GM23248 (cell line): ENCODE measurements at places on chromosomes 1 and 21. TPM values are rescaled to one million over a fixed set of nuclear protein-coding genes. Genes with fewer than 3 reads are reported as not detected.

The IL19 gene
- total RNA-seq: not detected in 2 replicates

The BARHL2 gene
- total RNA-seq: not detected in 2 replicates

The AVPR1B gene
- total RNA-seq: not detected in 2 replicates

The SLC45A1 gene
- total RNA-seq: 0.25 and 0.97 TPM in 2 replicates

GRCh38 chr1:81699234-81699633 lies 101.5 kb upstream of the ADGRL2 start:
- peak; percentile 85 for DNase-seq

- DNase-seq: no peak
These were observed 56.9 kb downstream of the PCBP3 start for GRCh38 chr21:45700461-45700860.

- peak; percentile 39 for DNase-seq
These were observed 11.4 kb upstream of the MTARC1 start for GRCh38 chr1:220775240-220775853.

DNA sequence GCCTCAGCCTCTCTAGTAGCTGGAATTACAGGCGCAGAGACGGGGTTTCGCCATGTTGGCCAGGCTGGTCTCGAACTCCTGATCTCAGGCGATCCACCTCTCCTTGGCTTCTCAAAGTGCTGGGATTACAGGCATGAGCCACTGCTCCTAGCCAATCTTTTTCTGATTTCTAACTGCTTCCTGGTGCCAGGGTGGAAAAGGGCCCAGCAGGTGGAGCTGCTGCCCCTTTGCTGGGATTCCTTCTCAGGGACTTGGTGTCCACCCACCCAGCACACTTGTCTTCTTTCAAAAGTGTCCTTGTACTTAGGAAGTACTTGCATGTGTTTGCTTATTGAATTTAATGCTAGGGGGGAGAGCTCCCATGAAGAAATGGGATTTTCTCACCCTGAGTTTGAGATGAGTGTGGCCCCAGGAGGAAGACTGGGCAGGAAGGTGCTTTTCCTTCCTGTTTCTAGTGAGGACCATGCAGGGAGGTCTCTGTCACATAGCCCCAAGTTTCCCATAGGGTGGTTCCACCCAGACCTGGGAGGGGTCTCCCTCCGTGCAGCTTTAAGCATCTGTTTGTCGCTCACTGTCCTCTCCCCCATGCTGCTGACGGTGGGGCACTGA lies 14.2 kb downstream of the UTP11 start:
- DNase-seq: peak; percentile 70

The SLC30A10 gene
- total RNA-seq: not detected in 2 replicates

DNA sequence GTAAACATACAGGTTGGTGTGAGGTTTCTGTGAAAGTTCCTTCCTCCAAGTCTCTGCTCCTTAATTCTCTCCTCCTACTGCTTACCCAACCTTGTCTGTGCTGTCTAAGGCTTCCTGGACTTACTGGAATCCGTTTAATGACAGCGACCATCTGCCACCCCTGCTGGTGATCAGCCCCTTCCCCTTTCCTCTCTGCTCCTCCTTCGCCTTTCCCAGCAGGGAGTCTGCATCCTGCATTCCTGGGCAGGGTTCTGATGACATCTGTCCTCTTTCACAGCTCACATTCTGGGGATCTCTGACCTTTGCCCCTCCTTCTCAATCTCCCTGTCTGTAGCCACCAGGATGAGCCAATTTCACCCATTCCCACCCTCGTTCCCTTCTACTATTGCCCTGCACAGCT lies 66.5 kb downstream of the KIRREL1 start:
- no peak for DNase-seq

The ERICH3 gene
- not detected in 2 replicates for total RNA-seq

GRCh38 chr21:44931137-44931500 lies 8.7 kb upstream of the SLX9 start:
- peak; percentile 75 for DNase-seq

The SLAMF6 gene
- total RNA-seq: not detected in 2 replicates

- no peak for DNase-seq
These were observed 68.9 kb downstream of the LRRC8C start for GRCh38 chr1:89701746-89702241.

The QSOX1 gene
- total RNA-seq: 519 and 540 TPM in 2 replicates

The TMEM82 gene
- not detected in 2 replicates for total RNA-seq

DNA sequence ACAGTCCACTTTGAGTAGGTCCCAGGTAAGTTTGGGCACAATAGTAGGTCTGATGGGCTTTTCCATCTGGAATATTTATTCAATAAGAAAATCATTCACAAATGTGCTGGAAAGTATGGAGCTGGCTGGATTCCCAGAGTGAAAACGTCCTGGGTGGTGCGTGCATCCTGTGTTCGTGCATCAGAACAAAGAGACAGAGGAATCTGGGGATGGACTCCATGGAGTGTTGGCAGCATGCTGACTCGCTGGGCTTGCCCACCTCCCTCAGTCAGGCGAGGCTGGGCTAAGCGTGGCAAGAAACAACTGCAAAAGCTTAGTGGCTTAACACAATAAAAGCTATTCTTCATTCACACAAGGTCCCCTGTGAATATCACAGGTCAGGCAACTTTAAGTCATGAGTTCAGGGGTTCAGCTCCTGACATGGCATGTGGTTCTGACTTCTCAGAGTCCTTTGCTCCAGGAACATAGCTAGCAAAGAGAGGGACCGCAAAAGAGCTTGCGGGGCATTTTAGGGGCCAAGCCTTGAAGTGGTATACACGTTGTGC lies 151.6 kb upstream of the ZNF644 start:
- DNase-seq: no peak

- peak; percentile 34 for DNase-seq
These were observed 14.9 kb upstream of the PAQR7 start for GRCh38 chr1:25890239-25891034.

DNA sequence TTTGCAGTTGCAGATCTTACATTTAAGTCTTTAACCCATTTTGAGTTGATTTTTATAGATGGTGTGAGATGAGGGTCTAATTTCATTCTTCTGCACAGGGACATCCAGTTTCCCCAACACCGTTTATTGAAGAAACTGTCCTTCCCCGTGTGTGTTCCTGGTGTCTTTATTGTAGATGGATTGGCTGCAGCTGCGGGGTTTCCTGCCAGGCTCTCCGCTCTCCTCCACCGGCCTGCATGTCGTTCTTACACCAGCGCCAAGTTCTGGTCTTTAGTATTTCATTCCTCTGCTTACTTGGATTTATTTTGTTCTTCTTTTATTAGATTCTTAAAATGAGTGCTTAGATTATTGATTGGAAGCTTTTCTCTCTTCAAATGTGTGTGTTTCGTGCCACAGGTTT lies 98.9 kb upstream of the COL6A1 start:
- no peak for DNase-seq

GRCh38 chr1:71623888-71624287 lies 543.1 kb upstream of the ZRANB2 start:
- no peak for DNase-seq

The PEX11B gene
- 32.2 and 34.5 TPM in 2 replicates for total RNA-seq

GRCh38 chr1:91031081-91031480 lies 9.2 kb upstream of the ZNF644 start:
- DNase-seq: no peak

GRCh38 chr1:168552961-168553360 lies 9.2 kb upstream of the XCL2 start:
- DNase-seq: no peak

The ATP5PF gene
- total RNA-seq: 59.3 and 86.0 TPM in 2 replicates

The ZBTB18 gene
- 9.2 and 10.0 TPM in 2 replicates for total RNA-seq

GRCh38 chr1:11766429-11766776 lies 4.4 kb downstream of the C1orf167 start:
- no peak for DNase-seq

The TNNT2 gene
- total RNA-seq: not detected in 2 replicates

- DNase-seq: no peak
These were observed 20.6 kb downstream of the GPR3 start for GRCh38 chr1:27413004-27413403.

The SSX2IP gene
- total RNA-seq: 15.3 and 15.7 TPM in 2 replicates

DNA sequence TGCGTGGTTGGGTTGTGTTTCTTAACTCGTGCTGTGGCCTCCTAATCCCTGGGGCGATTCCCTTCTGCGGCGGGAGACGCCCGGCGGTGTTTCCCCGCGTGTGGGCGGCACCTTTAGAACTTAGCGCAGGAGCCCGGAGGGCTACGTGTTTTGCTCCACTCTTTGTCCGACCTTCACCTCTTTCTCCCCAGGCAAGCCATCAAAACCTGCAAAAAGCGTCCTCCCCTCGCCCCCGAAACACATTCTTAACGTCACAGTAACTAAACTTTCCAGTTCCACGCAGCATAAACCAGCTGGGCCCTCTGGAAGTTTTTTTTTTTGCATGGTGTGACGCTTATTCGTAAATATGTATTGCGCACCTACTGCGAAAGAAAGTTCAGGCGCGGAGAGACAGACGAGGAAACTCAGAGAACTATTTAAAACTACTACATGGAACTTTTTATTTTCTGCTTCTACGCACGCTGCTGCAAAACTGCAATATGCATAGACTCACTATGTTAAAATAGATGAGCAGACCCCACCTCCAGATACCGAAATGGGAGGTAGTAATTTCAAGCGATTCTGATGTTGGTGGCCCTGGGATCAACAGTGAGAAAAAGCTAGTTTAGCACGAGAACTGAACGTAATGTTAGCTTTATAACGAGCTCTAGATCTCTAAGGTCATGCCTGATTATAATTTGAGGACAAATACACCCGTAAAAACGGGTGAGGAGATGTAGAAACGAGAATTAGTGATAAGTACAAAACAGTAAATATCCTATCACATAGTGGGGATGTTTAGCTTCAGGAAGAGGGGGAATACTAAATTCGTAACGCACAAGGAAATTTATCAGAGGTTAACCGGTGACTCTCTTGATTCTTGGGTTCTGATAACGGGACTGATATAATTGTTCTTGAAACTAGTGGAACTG lies 920 bp downstream of the MTR start:
- DNase-seq: peak; percentile 83

DNA sequence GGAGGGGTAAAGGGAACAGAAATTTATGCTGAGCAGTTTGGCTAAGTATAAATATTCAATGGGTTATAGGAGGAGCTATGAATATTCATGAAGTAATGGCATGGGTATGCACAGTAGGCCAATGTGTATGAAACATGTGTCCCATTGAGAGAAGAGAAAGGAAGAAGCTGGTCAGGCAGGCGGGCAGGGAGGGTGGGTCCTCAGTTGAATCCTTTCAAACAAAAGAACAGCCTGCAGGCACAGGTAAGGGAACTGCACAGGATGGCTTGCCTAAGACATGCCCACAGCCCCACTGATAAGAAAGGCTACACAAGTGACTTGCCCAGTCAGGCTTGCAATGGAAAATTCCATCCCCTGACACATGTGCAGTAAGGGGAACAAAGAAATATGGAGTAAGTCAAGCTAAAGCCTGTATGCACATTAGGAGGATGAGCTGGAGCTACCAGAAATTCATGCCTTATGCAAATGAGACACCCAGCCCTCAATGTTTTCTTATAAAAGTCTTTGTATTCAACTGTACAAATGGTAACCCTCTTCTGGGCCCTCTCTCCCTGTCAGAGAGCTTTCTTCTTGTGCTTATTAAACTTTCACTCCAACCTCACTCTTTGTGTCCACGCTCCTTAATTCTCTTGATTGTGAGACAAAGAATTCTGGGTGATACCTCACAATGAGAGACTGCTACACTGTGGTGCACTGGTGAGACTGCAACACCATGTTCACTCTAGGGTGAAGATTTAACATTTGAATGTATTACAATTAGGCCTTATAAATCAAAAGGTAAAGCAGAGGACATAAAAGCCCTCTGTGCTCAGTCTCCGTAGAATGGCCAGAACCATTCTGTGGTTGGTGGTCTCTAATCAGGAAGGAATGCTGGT lies 96.5 kb downstream of the ATP1B1 start:
- DNase-seq: no peak

DNA sequence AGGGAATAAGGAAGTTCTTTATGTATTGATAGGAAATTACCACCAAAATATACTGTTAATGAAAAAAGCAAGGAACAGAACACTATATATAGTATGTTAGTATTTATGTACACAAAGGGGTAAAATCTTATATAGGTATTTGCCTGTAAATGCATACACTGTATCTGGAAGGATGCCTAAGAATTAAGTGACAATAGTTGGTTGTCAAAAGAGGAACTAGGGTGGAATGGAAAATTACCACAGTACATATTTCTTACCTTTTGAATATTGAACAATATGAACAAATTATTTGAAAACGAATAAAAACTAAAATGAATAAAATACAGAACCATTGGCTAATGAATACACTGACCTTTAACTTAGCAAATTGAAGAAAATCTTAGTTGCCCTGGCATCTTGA lies 13.6 kb downstream of the ARPC5 start:
- no peak for DNase-seq

The WNT2B gene
- 0.13 and 2.1 TPM in 2 replicates for total RNA-seq

DNA sequence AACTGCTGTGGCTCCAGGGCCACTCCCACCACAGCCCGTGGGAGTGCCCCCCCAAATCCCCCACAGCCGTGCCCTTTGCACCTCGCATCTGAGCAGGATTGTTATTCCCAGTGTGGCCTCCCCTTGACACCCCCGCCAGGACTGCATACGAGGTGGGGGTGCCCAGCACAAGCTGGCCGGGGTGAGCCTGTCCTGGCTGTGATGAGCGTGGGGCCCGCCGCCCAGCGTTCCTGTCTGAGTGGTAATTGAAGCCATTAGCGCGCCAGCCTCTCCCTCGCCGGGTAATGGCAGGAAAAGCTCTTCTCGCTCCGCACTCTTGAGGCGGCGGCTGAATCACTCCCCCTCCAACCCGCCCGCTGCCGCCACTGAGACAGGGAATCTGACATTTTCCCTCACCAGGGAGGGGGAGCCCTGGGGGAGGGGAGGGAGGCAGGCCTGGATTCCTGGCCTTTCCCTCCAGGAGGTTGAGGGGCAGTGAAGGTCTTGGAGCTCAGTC lies 27.7 kb downstream of the PTPRF start:
- DNase-seq: peak; percentile 86

GRCh38 chr1:19423130-19423529 lies 62.2 kb downstream of the CAPZB start:
- DNase-seq: peak; percentile 65

DNA sequence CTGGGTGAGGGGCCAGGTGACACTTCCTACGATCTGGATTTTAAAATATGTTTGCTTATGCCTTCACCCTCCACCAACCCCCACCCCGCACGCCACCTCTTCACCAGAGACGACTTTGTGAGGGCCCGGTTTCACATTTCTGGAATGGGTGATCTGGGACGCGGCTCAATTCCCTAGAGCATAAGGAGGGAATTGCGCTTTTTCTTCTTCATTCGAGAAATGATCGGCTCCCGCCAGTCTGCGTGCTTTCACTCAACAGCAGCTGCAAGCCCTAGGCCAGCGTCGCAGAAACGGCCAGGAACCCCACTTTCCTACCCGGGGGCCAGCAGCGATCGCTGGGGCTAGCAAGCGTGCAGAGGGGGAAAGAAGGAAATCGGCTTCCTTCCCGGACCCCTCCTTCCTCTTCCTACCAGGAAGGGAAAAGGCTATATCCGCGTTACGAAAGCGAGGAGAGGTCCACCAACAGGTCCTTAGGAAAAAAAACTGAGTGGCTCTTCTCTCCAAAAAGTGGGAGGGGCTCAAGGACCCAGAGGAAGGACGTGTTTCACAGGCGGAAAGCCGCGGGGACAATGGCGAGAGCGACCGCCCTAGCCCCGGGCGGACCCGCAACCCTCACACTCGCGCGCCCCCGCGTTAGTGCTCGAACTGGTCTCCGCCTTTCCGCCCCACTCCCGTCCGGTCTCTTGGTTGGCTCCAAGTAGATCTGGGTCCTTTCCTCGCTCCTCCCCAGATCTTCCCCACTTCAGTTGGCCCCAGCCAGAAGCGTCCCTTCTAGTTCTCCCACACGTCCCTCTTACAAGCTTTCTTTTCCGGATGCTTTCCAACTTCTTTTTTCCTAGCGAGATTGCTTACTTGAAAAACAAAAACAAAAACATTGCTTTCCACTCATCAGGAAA lies 1.1 kb upstream of the ADAMTS1 start:
- DNase-seq: peak; percentile 86

GRCh38 chr21:30189773-30190172 lies 23.2 kb upstream of the CLDN17 start:
- DNase-seq: no peak

The YTHDF2 gene
- 46.7 and 51.9 TPM in 2 replicates for total RNA-seq
